Hematopoietic multipotent progenitor cell treated with erythropoietin and hydrocortisone succinate and interleukin-3 and kit ligand, for 4 days (in vitro differentiated cells): ENCODE measurements at places on chromosomes 11 and 22.

- DNase-seq = no peak
These were observed 32.1 kb upstream of the IGSF9B start for GRCh38 chr11:133988686-133989410.

- no peak for DNase-seq
These were observed 1870.1 kb downstream of the LRRC4C start for GRCh38 chr11:39589391-39589790.

GRCh38 chr11:37704791-37705190 lies 1106.8 kb upstream of the RAG2 start:
- DNase-seq = no peak

DNA sequence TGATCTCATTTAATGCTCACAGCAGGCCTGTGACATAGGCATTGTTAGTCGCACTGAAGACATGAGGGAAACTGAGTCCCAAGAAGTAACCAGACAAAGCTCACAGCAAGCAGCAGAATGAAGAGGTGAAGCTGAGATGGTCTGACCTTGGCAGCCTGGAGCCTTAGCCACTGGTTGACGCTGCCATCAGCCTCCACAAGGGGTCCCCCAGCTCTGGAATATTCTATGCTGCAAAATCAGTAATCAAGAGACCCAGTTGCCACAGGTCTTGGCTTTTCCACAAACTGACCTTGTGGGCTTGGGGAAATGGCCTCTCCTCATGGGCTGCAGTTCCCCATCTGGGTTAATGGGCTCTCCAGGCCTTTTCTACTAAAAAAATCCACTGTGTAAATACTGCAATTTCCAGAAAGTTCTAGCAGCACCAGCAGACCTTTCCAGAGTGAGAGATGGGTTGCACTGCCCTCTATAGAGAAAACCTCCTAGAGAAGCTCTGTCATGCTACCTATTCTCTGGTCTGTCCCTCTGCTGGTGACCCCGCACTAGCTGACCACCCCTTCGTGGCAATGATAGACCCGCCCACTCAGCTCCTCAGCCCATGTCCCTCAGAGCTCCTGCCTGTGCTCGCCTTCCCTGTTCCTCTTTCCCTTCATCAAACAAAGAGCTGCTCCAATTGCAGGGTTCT lies 22.6 kb upstream of the ISX start:
- peak; percentile 36 for DNase-seq

- DNase-seq = no peak
These were observed 27.7 kb downstream of the TYR start for GRCh38 chr11:89205378-89205777.

DNA sequence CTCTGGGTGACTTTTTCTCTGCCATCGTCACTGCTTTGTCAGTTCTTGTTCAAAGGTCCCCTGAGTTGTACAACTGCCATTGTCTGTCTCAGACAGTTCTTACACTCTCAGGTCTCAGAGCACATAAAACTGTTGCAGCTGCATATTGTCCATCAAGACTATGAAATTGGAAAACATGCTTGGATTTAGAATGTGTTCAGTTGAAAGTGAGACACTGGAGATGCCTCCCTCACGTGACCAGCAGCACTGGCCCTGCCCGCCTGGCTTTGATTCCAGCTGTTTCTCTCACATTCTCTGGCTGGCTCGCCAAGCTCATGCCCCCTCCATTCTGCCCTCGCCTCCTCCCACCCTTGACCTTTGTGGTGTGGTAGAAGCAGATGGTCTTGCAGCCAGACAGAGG lies 244.2 kb downstream of the NTM start:
- no peak for DNase-seq

DNA sequence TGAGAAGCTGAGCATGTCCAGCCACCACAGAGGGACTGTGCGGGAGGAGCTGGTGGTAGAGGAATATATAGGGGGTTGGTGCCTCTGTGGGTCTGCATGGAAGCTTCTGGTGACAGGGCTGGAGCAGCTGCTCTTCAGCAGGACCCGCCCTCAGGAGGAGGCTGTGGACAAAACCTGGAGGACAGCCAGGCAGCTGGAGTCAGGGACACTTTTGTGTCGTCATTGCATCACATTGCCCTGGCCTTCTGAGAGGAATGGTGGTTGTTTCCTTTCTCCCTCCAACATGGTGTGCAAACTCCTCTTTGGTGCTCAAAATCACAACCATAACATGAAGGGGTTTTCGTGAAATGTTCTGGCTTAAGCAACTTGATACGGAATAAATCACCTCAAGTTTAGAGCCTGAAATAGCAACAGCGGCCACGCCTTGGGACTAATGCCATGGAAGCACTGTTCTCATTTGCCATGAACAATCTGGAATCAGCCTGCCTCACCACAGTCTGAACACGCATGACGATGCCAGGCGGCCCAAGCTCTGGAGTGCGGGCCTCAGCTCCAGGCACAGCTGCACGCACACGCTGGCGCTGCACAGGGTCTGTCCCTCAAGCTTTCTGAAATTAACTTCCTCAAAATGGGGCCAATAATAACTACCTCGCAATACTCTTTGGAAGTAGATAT lies 17.1 kb upstream of the CSRP3 start:
- DNase-seq = no peak

GRCh38 chr11:66069715-66070603 lies at the start of gene PACS1:
Gene PACS1 (plus strand): TSS chr11:66070272. CDS start chr11:66070487, 215 bp downstream.
- peak; percentile 89 for DNase-seq

DNA sequence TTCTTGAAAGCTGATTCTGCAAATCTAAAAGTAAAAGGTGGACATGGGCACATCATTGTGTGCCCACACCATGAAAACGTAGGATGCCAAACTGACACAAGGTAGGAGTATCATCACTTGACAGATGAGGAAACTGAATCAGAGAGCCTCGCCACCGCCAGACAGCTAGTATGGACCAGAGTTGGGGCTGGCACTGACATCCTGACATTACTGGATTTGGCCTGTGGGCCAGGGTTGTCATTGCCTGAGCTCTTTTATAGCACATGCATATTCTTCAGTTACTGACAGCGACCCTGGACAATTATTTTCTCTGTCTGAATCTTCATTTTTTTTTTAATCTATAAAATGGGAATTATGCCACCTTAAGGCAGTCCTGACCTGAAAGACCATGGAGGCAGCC lies 16.5 kb downstream of the USP35 start:
- DNase-seq = no peak

DNA sequence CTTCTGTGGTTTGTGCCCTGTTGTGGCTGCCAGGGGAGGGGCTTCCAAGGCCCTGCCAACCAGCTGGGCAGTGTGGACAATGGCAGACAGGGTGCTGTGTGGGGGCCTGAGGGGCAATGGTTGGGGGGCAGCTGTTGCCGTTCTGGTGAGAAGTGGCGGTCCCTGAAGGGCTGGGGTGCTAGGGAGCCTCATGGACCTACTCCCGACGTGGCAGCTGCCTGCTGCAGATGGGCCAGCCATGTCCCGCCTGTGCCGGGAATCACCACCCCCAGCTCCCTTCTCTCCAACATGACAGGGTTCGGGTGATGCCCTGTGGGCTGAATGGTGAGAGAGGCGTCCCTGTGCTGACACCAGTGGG lies 74.2 kb downstream of the KCNQ1 start:
- no peak for DNase-seq

DNA sequence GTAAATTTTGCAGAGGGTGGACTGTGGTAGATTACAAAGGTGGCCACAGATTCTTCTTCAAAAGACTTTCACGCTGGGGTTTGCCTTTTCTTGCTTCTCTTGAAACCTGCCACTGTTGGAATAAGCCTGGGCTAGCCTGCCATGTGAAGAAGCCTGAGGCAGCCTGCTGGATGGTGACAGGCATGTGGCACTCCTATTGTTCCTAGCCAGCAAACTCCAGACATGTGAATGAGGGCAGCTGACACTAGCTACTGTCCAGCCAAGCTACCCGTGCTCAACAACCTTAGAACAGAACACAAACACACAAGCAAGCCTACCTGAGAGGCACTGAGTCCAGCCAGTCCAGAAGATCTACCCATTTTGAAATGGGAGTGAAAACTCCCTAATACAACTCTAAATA lies 322.7 kb upstream of the LARGE1 start:
- no peak for DNase-seq

- peak; percentile 62 for DNase-seq
These were observed 6.7 kb downstream of the CENPM start for GRCh38 chr22:41939981-41940831.

- DNase-seq = no peak
These were observed 60.6 kb upstream of the YPEL1 start for GRCh38 chr22:21796231-21796630.

DNA sequence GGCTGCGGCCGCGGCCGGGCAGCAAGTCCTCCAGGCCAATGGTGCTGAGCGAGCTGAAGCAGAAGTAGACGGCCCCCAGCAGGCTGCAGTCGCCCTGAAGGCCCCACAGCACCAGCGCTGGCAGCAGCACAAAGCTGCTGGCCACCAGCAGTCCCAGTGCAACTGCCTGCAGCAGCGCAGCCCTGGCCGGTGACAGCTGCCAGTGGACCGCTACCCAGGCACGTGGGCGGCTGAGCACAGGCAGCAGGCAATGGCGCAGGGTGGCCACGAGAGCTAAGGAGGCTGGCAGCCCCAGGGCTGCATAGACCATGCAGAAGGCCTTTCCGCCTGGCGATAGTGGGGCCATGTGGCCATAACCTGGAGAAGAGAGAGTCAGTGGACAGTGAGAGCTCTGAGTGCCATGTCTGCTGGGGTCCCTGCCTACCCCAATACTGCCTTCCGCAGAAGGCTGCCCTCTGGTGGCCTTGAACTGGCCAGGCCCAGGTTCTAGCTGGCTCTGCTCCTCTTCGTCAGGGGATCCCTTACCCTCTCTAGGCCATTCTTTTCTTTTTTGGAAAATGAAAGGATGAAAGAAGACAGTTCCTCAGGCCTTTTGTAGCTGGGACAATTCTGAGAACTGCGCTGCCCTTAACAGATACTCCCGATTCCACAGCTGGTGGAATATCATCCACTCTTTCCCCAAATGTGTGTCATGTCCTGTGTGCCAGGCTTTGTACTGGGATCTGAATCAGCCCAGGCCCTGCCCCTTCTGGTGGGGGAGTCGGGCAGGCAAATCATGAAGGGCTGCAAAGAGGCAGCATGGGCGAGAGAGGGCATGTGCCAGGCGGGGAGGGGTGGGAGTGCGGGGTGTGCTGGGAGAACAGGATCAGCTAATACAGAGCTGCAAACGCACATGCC lies 1.8 kb downstream of the KCNK7 start:
- DNase-seq = peak; percentile 77

DNA sequence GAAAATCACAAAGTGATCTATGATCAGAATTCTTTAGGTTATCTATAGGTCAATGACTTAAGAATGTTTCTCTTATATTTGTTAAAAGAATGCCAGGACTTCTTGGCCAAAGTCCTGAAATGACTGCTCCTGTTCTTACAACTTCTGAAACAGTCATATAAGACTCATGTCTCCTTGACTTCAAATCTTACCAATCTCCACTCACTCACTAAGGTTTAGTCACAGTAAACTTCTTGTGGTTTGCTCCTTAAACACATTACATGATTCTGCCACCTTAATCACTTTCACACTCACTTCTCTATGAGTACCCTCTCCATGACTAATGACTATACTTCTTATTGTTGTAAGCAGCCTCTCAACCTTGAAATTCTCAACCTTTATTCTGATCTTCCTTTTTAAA lies 648.7 kb upstream of the CCDC179 start:
- DNase-seq = peak; percentile 1

- peak; percentile 15 for DNase-seq
These were observed 108.3 kb downstream of the CHST1 start for GRCh38 chr11:45556851-45557707.

DNA sequence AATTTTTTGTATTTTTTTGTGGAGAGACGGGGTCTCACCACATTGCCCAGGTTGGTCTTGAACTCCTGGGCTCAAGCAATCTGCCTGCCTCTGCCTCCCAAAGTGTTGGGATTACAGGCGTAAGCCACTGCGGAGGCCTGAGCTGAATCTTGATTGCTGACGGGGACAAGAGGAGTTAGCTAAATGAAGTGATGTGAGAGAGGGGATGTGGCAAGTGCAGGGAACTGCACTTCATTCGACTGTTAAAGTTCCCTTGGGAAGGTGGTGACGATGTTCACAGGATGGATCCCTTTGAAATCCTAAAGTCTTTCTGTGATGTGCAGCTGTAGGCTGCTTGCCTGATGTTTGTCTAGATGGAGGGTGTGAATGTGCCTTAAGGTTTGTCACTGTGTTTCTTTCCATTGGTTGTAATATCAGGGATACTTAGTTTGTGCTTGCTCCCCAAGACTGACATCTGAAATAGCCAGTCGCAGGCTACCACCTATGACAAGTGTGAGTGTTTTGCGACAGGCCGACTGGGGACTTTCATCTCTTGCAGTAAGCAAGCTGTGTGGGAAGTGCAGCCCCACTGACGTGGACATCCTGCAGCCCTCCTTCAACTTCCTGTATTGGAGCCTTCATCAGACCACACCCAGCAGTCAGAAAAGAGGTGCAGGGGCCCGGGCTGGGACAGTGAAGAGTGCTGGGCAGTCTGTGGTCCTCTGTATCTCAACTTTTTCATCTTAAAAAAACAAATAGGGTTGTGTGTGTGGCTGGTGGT lies 19.6 kb upstream of the CCDC134 start:
- peak; percentile 95 for DNase-seq

DNA sequence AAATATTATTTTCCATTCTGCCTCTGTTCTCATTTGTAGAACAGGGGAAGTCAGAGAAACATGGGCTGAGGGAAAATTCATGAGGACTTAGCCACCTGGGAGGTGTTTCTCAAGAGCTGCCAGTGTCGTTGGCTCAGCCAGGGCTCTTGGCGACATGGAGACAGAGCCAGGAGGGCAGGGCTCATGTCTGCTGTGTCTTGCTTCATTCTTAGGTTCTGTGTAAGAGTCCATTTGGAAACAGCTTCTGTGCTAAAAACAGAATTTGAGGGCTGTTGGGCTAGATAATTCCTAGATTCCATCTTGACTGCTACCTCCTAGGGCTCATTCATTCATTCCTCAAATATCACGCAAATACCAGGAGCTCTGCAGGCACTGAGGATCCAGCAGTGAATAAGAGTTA lies 15.1 kb upstream of the MRGPRX2 start:
- DNase-seq = no peak

- peak; percentile 7 for DNase-seq
These were observed 53.5 kb upstream of the SLC35C1 start for GRCh38 chr11:45751430-45751829.

DNA sequence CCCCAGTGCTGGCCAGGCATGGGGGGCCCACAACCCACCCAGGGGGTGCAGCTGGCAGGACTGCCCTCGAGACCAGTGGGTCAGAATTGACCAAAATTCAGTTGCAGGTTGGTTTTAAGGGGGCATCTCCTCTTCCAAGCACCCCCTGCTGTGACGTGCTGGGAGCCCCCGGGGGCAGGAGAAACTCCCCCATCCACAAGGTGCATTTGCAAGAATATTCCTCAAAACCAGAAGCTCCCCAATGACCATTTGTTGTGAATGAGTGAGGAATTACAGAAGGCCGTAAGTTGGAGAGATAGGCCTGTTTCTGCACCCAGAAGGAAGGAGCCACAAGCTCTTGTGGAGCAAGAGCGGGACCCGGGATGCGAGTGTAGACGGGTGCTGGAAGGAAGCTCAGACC lies 414.5 kb downstream of the BRD1 start:
- no peak for DNase-seq
